NCI-H1092 treated with DMSO at 0.1 percent for 48 hours (cell line): ENCODE measurements at places on chromosomes 12 and 14.

GRCh38 chr14:33484264-33484663 lies 466.6 kb downstream of the EGLN3 start:
- no peak for DNase-seq

DNA sequence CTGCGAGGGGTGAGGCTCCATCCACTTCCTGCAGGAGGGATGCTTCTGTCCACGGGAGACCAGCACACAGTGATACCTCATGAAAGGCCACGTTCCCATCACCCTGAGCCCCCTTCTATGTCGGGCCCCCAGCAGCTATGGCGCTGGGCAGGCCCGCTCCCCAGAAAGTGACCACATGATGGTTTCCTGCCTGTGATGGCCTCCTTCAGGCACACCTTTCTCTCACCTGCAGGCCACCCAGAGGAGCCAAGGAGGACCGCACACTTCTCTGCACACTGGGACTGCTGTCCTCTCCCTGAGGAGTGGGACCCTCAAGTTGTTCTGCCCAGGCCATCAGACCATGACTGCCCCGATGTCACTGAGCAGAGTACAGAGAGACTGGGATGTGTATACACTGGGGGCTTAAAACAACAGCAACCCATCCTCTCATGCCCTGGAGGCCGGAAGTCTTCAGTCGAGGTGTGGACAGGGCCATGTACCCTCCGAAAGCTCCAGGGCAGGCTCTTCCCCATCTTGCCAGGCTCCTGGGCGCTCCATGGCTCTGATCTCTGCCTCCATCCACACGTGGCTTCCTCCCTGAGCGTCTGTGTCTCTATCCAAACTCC lies 158.9 kb downstream of the PIWIL1 start:
- DNase-seq, result no peak

GRCh38 chr12:51419425-51420193 lies 5.0 kb upstream of the SLC4A8 start:
- peak; percentile 65 for DNase-seq

GRCh38 chr14:55370883-55371455 lies 40.7 kb downstream of the ATG14 start:
- no peak for DNase-seq

GRCh38 chr12:56723889-56724700 lies 1.0 kb downstream of the NACA start:
- DNase-seq, result no peak

- peak; percentile 4 for DNase-seq
Measured at GRCh38 chr12:48788854-48789775, at the start of gene ADCY6. ADCY6 (minus strand) TSS chr12:48789089; CDS start chr12:48783434, 5,655 bp downstream.

DNA sequence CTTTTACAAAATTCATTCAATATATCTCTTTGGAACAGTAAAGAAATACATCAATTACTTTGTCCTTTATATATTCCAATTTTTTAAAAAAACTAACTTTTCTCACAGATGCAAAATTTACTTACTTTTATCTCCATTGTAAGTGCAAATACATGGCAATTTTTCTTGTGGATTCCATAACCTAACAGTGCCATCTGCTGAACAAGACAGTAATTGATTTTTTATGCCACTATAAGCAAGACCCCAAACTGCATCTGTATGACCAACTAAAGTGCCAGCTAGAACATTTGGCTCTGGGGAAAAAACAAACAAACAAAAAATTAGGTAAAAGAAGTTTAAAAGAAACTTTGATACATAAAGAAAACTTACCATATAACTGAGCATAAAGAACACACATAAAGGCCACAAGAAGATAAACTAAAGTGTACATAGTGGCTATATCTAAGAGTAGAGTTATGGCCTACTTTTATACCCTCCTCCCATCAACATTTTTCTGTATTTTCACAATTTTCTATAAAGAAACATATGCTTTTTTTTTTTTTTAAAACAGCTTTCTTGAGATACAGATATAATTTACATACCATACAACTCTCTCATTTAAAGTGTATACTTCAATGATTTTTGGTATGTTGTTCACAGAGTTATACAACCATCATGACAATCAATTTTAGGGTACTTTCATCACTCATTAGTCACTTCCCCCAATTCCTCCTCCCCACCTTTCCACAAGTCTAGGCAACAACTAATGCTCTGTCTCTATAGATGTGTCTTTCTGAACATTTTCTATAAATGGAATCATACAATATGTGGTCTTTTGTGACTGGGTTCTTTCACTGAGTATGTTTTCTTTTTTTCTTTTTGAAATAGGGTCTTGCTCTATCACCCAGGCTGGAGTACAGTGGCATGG lies 32.6 kb downstream of the COCH start:
- DNase-seq, result peak; percentile 6

- peak; percentile 42 for DNase-seq
Measured at GRCh38 chr12:46983959-46984841, 95.2 kb upstream of the PCED1B start.

DNA sequence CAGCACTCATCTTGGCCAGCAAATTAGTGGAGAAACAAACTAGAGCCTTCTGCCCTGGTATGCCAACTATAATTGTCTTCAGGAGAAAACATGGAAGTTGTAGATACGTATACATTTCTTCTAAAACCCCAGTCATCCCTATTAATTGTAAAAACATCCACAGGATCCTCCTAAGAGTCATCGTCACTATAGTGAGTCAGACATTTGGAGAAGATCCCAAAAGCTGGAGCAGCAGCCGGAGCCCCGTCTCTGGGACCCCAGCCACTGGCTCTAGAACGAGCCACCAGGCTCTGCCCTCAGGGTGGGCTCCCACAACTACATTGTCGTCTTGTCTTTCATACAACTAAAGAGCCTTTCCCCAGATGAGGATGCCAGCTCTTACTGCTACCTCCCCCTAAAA lies 15.5 kb downstream of the PRKAB1 start:
- DNase-seq, result no peak

GRCh38 chr14:30608533-30609006 lies 13.5 kb upstream of the SCFD1 start:
- DNase-seq, result no peak

DNA sequence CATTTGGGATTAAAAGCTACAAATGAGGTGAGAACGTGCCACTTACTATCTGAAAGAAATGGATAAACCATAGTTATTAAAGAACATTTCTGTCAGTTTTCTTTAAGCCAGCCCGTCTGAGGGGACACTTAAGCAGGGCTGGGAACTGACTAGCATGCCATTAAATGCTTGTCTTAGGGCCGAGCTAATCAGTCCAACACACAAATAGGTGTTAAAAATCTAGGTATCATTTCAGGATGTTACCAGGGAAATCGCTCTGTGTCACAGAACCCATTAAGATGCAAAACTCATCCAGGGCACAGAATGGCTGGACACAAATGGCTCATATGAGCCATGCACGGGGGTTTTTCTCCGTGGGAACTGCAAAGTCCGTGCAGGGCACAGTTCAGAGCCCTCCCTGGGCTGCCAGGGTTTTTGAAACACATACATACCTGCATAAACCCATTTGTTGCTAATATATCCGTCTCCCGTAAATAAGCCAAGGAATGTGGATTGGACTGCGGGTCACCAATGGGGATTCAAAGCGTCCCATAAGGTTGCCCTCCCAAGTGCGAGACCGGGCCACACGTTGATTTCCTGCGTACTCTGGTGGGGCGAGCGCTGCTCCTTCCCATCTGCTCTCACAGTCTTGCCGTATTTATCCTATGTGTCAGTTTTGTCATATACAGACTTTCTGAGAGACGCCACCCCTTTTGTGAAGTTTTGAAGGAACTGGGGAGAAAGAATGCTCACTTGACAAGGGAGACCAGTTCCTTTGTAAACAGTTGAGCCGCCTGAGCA lies 5.4 kb upstream of the GSC start:
- DNase-seq, result no peak

DNA sequence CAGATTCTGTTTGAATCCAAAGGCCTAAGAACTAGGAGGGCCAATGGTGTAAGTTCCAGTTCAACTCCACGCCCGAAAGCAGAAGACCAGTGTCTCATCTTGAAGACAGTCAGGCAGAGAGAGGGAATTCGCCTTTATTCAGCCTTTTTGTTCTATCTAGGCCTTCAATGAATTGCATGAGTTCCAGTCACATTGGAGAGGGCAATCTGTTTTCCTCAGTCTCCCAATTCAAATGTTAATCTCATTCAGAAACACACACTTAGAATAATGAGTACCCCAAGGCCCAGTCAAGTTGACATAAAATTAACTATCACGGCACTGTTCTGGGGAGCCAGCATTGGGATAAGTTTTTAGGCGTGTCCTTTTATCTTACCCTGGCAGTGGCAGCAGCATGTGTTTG lies 65.8 kb downstream of the C14orf39 start:
- DNase-seq, result no peak

- peak; percentile 83 for DNase-seq
Measured at GRCh38 chr14:60485598-60486251, at the start of gene C14orf39. C14orf39 (minus strand) TSS chr14:60486063; CDS start chr14:60485078, 985 bp downstream.

- peak; percentile 65 for DNase-seq
Measured at GRCh38 chr14:60657456-60658210, 8.4 kb upstream of the SIX1 start.

GRCh38 chr14:42565556-42565955 lies 958.9 kb downstream of the LRFN5 start:
- DNase-seq, result no peak

DNA sequence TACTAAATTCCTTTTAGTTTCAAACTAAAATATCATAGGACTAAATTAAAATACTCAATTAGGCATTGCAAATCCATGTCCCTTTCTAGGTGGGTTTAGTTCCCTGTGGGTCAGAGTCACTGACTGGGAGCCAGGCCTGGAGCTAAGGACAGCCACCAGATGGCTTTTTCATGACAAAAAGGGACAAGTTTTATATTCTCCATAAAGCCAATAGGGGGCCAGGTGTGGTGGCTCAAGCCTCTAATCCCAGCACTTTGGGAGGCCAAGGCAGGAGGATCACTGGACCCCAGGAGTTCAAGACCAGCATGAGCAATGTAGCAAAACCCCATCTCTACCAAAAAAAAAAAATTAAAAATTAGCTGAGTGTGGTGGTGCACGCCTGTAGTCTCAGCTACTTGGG lies 35.4 kb upstream of the EIF5 start:
- DNase-seq, result no peak

GRCh38 chr12:87059231-87059630 lies 803.0 kb upstream of the MGAT4C start:
- no peak for DNase-seq

DNA sequence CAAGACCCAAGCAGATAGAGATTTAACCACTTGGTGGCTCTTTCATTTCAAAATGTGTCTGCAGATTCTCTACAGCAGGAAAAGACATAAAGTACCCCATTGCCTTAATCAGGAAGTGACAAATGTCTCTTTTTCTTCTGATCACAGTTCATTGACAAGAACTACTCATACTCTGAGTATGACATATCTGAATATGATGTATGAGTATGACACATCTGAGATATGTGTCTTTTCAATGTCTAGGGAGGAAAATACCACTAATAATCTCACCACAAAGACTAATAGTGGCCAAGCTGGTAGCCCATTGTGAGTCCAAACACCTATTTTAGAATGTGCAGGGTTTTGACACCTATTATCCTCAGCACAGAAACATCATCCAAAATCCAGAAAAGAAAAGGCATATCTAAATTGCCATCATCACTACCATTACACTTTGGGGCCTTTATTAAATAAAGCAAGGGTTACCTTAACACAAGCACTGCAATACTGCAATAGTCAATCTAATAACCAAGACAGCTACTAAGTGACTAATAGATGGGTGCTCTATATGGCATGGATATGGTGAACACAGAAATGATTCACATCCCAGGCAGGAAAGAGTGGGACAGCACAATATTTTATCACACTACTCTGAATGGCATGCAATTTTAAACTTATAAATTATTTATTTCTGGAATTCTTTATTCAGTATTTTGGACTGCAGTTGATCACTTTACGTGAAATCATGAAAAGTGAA lies 243.7 kb upstream of the FAR2 start:
- DNase-seq, result no peak

DNA sequence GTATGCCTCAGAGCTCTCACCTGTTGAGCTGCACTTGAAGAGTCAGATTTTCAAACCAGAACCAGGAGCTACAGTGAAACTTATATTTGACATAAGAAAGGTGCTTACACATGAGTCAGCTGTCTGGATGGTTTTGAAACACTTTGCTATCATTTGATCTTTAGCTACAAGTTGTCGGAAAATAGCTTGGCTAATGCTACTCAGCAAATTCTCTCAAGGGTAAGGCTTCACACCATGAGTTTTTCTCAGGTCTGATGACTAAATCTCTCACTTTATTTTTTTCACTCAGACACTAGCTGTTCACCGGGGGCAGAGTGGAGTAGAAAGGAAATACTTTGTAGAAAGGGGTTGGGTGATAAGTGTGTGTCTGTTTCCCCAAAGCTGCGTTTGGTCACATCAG lies 171.8 kb downstream of the FLRT2 start:
- DNase-seq, result no peak

- no peak for DNase-seq
Measured at GRCh38 chr14:47389535-47389934, 285.9 kb downstream of the MDGA2 start.

- DNase-seq, result peak; percentile 7
Measured at GRCh38 chr12:129378496-129378895, 525.2 kb downstream of the GLT1D1 start.

GRCh38 chr14:100581228-100582145 lies 5.7 kb downstream of the BEGAIN start:
- no peak for DNase-seq

GRCh38 chr12:117031843-117032592 lies 67.2 kb downstream of the TESC start:
- no peak for DNase-seq

- no peak for DNase-seq
Measured at GRCh38 chr12:5872745-5873144, 72.3 kb downstream of the ANO2 start.
